ENCODE measurements at places on chromosomes 5 and 9.

DNA sequence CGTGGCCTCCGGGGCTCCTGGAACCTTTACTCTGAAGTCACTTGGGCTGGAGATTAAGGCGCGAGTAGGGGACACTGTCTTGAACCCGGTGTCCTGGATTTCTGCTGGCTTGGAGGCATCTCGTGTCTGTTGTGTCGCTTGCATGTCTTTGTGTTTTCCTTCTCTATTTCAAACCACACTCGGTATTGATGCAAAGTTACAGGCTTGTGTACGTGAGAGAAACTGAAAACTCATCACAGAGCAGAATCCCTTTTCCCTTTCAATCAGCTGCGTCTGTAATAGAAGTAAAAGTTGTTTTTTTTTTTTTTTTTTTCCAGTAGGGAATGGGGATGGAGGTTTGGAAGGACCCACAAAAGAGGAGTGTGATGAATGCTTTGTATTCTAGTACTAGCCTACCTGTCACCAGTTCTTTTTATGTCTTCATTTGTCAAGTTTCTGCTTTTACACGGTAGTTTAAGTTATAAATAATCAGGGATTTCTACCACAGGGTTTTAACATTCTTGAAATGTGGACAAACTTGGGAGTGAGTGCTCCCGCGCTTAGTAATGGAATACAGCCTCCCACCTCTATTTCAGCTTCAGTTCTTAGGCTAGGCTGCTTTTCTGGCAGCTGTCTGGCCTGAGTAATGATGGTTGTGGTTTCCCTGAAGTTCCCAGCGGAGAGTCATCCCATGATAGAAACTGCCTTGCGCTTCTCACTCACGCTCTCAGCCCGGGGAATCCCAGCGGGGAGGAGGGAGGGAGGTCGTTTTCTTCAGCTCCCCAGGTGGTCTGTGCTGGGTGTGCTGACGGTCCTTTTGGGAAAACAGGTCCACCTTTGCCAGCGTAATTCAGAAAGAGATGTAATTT lies 763 bp downstream of the TJP2 start:
- no peak for DNase-seq

- DNase-seq = no peak
These were observed 15.5 kb downstream of the SIL1 start for GRCh38 chr5:139182528-139183296.

GRCh38 chr5:80399526-80400239 lies 8.2 kb upstream of the ZFYVE16 start:
- no peak for DNase-seq

GRCh38 chr9:101999441-101999840 lies 261.0 kb upstream of the GRIN3A start:
- DNase-seq = no peak

DNA sequence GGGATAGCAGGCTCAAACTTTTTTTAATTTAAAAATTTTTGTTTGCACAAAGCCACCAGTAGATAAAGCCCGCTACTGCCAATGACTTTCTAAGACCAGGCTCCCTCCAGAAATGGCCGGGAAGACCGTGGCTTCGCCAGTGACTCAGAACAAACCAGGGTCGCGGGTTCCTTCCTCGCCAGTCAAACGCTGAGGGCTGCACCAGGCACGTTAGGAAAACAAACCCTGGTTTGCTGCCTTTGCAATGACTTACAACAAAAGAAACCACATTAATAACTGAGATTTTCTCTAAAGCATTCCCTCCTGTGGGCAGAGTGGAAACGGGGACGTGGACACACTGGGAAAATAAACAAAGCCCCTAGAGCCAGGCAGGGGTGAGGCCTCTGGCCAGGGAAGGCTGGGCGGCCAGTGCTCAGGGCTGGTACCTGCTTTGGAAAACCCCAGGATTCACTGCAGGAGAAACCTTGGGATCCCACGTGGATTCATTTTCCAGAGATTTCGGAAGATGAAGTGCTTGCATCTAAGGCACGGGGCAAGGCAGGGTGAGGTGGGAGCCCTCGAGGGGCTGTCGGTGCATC lies 3.8 kb downstream of the PRRX2 start:
- no peak for DNase-seq

All from activated gamma-delta T cell treated with anti-CD3 and anti-CD28 coated beads, Interleukin-2, amount 50 U/mL, for 16 hours (primary cell).